ENCODE measurements at places on chromosomes 4 and X.

DNA sequence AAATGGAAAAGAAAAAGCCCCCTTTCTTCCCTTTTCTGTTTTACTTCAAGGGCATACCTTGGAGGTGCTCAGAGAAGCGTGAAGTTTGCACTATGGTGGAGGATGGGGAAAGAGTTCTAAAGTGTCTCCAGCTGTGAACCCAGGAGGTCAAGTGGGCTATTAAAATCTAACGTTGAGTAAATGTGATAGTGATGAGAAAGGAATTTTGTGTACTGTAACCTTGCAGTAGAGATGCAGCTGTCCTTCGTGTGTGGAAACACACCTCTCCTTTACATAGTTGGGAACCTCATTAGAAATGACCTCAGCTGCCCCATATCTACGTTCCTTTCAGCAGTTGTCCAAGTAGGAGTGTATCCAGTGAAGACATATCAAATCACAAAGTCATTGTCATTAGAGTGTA is 26.5 kb downstream of the ADH5 start:
- DNase-seq: no peak

- no peak for DNase-seq
These were observed 36.5 kb downstream of the SH3RF1 start for GRCh38 chr4:169234137-169234855.

DNA sequence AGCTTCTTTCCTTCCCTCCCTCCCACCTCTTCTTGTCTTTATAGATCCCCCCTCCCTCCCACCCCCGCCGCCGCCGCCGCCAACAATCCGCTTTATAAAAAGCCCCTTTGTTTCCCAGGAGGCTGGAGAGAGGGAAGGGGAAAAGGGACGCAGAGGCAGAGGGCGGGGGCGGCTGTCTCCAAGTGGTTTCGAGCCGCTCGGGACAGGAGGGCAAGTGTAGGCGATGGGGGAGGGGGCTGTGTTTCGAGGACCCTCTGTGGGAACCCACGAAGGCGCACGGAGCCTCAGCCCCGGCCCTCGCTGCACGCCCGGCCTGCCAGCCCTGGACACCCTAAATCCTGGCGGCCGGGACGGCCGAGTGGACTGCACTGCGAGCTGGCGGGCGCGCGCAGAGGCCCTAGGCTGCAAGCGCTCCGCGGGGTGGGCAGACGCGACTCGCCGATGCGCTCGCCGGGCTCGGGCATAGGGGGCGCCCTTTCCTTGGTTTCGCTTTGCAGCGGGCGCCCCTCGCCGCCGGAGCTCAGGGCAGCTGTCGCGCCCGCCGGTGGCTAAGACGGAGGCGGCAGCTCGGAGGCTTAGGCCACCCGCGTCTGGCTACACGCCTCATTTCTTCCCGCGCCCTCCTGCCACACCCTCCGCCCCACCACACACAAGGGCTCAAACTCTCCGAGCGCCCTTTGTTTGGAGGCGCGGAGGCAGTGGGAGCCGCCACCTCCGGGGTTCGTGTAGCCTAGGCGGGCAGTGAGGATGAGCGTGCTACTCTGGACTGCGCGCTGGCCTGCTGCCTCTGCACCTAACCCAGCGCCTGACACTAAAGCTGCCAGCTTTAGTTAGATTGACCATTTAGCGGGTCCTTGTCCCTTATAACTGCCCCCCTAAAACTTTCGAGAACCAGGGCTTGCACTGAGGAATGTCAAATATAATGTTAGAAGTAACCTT is 2.2 kb downstream of the MAMLD1 start:
- no peak for DNase-seq

GRCh38 chr4:188941524-188942119 is 802.4 kb downstream of the TRIML1 start:
- no peak for DNase-seq

GRCh38 chr4:73715659-73716058 is 24.7 kb upstream of the CXCL8 start:
- DNase-seq: no peak

GRCh38 chr4:88610771-88611170 is 18.5 kb downstream of the HERC3 start:
- no peak for DNase-seq

- no peak for DNase-seq
These were observed 22.5 kb downstream of the SLC9B2 start for GRCh38 chr4:103054030-103054429.

GRCh38 chrX:7191681-7192110 is 43.7 kb upstream of the PUDP start:
- no peak for DNase-seq
